ENCODE measurements at places on chromosomes 7 and 10.

DNA sequence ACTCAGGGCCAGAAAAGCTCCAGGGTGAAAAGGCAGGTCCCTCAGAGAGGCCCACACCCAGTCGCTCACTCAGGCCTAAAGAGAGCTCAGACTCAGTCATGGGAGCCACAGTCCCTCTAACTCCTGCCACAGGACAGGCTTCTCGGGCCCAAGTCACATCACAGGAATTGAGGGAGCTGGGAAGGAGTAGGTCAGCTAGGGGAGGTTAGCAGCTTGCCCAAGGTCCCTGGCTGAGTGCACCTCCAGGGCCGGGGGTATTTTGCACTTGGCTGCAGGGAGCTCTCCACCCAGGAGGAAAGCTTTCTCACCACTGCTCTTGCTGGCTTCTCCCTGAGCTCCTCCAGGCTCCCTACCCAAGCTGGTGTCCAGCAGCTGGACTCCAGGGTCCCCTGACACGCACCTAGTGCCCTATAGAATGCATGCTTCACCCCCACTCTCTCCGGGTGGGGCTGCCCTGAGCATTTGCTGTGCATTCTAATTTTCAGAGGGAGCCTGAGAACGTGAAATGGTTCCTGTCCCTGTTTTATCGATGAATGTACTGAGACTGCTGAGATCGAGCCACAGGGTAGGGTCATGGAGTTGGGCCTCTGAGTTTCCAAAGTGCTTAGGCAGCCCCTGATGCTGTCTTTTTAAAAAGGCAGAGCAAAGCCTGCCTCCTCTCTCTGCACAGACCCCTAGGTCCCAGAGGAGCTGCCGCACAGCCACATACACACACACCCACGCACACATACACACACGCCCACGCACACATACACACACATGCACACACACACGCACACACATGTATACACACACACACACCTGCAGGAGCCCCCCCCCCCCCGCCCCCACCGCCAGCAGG lies 37.9 kb upstream of the RET start:
- no peak for DNase-seq

DNA sequence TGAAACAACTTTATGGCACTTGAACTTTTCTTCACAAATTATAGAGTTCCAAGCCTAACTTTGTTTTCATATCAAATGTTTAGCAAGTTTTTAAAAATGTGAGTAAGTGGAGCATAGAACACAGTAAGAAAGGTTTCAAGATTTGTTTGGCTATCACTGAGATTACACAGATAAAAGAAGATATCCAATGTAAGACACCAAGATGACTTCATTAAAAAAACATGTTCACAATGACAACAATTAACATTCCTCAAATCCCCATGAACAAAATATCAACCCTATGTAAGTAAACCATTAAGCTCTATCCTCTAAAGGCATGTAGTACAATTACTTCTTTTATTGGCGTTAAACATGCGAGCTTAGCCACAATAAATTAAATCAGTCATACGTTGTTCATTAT lies 129.7 kb downstream of the RELN start:
- DNase-seq = no peak

DNA sequence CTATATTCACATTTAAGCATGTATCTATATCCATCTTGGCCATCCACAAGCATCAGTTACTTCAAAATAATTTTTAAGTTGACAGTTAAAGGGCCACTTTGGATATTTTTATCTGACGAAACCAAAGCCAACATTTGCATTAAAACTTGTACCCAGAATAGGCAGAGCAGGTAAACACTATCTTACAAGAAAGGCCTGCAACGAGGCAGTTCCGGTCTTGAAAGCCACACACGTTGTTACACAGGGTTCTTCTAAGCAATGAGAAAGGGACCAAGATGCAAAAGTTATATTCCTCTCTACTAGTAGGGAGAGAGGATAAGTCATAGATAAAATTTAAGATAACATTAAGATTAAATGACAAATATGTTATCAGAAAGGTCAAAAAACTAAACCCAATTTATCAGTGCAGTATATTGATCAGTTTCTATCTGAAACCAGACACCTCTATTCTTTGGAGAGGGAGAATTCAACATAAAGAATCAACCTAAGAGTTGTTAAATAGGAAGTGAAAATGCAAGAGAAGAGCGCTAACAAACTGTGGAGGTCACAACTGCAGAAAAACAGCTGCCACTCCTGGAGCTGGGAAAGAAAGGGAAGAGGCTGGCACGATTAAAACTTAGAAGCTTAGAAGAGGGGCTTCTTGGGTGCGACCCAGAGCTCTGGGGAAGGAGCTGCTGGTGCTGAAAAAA lies 701.3 kb downstream of the TNS3 start:
- no peak for DNase-seq

- no peak for DNase-seq
Observed at GRCh38 chr10:77110757-77111156, 526.9 kb downstream of the KCNMA1 start.

- no peak for DNase-seq
Observed at GRCh38 chr10:130369645-130370381, 233.6 kb downstream of the GLRX3 start.

Data from NCI-H1048 (cell line).